ENCODE measurements at places on chromosomes 13 and 19. TPM values are rescaled to one million over a fixed set of nuclear protein-coding genes. Genes with fewer than 3 reads are reported as not detected.

GRCh38 chr13:43307221-43307920 is 284.0 kb downstream of the DNAJC15 start:
- DNase-seq = no peak

Gene RFPL4A
- not detected for total RNA-seq

DNA sequence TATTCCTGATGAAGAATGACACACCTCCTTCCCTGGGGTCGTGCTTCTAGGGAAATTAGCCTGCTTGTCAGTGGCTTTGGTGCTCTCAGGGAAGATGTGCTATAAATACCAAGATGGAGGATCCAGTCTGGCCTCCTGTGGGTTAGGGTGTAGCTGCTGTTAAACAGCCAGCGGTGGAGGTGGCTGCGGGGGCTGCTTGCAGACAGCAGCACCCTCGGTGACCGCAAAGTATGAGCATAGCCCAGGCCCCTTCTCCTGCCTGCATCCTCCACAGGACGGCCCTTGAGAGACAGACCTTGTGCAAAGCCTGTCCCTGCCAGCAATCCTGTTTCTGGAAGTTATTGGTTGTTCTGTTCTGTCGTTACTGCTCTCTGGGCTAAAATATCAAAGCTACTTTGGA is 11.4 kb downstream of the VSTM2B start:
- no peak for DNase-seq

DNA sequence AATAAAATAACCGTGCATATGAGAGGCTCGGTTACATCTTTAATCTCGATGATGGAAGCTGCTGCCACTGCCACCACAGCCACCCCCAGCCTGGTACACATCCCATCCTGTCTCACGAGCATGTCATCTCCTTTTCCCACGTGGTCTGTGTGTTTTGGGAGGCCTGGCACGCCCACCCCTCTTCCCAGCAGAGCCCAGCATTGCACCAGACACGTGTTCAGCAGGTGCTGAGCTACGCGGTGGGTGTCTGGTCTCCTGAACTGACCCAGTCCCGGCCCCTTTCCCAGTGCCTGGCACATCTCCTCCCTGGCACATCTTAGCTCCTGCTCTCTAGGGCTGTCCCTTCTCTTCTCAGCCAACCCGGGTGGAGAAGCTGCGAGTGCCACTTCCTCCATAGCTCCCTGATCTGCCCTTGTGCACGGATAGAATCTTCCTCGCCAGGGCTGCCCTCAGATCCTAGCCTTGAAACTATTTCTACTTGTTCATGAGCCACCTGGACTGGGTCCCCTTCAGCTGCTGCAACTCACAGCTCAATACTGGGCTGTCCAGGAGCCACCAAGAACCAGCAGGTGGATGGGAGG is 36.8 kb upstream of the ZNF536 start:
- DNase-seq = no peak

DNA sequence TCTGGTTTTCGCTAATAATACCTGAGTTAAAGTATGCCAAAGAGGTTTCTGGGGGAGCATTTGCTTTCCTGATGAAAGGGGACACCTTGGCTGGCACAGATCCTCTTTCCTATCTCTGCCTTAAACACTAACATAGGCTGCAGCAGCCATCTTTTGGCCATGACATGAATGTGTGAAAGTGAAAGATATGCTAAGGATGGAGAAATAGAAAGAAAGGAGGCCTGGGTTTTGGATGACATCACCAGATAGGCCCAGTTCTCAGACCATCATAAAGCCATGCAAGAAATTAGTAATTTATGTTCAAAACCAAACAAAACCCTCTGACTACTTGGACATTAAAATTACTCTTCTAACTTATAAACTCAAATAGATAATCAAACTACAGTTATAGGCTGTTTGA is 279.7 kb downstream of the COG6 start:
- no peak for DNase-seq

DNA sequence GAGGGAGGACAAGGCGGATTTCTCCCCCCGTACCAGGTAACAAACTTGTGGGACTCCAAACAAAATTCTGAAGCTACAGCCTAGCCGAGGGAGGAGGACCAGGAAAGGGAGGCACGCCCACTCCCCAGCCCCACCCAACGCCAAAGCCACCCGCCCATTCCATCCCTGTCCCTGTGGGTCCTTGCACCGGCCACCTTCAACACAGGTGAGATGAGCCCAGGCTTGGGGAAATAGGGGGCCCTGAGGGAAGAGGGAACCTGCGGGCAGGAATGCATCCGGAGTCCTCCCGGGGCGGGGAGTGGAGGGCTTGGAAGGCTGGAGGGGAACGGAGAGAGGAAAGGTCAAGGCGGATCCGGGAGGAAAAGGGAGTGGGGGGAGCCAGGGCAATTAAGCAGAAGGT is at the start of gene BEST2:
BEST2 (plus strand) TSS at position 157 of the 400 bp plus-strand sequence. CDS start 802 bp downstream, outside the sequence.
- no peak for DNase-seq

Gene ZNF177
- total RNA-seq = 0.18 TPM

GRCh38 chr13:100604918-100605710 is 16.5 kb upstream of the GGACT start:
- no peak for DNase-seq

Gene APLP1
- 2.4 TPM for total RNA-seq

DNA sequence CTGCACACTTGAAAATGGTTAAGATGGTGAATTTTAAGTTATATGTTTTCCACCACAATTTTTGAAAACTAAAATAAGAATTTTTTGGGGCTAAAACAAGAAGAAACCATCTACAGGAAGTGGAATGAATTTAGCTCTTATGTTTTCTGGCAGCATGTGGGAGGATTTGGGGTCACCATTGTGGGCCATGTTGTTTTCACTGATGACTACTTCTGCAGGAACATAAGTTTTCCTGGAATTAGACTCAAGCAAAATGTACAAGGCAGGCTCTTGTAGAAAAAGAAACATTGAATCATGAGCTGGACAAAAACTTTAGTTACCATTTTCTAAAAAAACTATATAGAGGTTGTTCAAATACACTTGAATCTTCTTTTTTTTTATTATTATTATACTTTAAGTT is 125.3 kb upstream of the C1QTNF9B start:
- DNase-seq = no peak

DNA sequence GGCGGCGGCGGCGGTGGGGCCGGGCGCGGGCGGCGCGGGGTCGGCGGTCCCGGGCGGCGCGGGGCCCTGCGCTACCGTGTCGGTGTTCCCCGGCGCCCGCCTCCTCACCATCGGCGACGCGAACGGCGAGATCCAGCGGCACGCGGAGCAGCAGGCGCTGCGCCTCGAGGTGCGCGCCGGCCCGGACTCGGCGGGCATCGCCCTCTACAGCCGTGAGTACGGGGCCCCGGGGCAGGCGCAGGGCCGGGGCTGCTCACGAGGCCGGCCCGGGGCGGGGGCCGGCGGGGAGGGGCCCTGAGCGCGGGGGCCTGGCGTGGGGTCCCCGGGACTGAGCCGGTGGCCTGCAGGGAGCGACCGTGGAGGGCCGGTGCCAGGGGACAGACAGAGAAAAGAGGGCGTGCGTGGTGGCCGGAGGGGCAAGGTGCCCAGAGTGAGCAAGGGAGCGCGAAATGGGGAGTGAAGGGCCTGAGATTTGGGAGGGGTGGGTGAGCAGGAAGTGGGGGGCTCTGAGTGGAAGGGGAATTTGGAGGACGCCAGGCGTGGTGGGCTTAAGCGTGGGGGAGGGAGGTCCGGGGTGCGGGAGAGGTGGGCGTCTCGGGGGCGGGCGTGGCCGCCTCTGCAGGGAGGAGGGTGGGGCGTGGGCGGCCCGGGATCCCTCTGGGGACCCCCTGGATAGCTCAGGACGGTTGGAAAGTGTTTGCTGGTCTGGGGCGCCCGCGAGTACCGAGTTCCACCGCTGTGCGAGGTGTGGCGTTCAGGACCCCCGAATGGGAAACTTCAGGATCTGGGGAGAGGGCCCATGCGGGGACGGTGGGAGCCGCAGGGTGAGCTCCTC is 575 bp downstream of the CARM1 start:
- no peak for DNase-seq

DNA sequence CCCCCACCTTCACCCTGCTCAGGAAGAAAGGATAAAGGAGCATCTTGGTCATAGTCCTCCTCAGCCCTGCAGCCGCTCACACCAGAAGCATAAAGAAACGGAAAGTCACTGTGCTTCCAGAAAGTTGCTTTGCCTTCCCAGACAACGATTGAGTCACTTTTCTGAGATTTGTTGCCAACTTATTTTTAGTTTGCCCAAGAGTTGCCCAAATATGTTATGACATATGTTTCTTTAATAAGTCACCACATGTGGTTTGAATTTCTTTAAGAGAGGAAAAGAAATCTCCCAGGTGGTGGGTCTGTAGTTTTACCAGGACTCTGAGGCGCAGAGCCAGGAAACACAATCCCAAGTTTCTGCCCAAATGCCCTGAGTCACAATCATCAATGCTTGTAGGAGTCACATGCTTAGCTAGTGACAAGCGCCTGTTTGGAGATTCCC is 63.4 kb upstream of the LRCH1 start:
- DNase-seq = no peak

Gene GIPC1
- 42.9 TPM for total RNA-seq
